GM13976 (cell line): ENCODE measurements at places on chromosomes 6 and 20.

DNA sequence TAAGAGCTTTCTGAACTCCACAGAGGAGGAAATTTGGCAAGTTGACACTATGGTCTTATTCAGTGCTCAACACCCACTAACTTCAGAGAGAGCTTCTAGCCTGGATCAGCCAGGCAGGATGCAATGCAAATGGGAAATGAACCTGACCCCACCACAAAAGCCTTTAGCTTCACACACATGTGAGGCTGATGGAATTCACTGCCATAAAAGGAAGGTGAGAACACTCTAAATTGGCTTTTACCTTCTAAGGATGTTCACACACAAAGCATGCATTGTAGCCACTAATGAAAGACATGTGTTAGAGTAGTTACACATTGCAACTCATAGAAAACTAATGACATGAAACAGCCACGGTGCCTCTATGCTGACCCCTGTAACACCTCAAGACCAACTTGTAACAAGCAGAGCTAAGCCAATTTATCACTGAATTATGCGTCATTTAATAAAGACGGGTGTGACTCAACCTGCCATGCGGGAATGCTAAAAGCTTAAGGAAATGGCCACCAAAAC, 262.1 kb downstream of the HACE1 start:
- no peak for DNase-seq

- DNase-seq, result no peak
Measured at GRCh38 chr6:56734335-56734734, 91.6 kb upstream of the DST start.

DNA sequence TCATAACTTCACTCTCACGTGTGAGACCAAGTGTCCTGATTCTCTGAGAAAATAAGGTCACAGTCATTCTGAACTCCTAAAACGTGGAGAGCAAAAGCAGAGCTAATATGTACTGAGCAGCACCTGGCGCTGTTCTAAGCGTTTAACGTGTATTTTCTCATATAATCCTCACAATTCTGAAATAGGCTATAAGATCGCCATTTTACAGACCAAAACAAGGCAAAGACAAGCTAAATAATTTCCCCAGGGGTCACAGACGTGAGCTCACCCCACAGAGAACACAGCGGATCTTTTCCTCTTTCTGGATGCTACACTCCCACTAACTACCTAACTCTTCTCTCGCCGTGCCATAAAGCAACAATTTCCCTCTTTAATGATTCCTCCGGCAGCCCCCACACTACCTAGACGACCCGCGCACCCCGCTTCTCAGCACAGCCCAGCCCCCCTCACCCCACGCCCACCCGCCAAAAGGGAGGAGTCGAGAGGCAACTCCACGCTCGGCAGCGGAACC, 636 bp downstream of the SUPT3H start:
- DNase-seq, result peak; percentile 6

GRCh38 chr6:68400396-68400795, 234.7 kb upstream of the ADGRB3 start:
- no peak for DNase-seq

DNA sequence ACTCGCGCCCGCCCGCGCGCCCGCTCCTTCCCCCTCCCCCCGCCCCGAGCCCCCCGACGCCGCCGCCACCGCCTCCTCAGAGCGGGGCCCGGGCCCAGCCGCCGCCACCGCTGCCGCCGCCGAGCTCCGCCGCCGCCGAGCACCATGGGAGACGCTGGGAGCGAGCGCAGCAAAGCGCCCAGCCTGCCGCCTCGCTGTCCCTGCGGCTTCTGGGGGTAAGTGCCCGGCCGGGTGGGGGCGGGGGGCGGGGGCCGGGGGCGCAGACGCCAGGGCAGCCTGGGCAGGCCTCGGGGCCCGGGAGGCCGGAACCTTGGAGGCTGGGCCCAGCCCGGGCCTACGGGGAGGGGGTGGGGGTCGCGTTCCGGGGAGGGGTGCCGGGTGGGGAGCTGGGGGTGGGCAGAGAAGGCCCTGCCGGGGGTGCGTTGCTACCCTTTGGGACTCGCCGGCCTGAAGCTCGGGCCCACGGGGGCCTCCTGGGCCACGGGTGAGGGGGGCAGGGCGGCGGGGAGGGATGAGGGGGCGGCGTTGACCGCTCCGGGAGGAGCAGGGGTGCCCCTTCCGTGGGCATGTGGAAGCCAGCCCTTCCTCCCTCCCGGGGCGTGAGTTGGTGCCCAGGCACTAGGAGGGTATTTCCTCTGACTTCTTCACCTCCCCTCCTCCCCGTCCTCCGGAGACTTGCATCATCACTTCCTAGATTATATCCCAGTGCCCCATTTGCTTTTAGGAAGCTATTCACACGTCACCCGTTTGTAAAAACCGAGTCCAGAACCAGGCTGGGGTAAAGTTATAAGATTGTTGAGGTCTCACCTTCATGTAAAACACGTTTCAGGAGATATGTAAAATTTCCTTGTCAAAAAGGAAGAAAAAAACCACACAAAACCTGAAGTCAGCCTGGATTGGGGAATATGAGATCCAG, 533 bp downstream of the ZFAND3 start:
- peak; percentile 38 for DNase-seq

DNA sequence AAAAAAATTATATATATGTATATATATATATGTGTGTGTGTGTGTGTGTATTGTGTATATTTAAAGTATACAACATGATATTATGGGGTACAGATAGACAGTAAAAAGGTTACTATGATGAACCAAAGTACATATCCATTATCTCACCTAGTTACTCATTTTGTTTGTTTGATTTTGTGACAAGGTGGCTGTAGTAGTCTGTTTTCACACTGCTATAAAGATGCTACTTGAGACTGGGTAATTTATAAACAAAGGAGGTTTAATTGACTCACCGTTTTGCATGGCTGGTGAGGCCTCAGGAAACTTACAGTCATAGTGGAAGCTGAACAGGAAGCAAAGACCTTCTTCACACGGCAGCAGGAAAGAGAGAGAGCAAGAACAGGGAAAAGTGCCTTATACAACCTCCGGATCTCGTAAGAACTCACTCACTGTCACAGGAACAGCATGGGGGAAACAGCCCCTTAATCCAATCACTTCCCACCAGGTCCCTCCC, 30.2 kb upstream of the DACT2 start:
- DNase-seq, result no peak

- no peak for DNase-seq
Measured at GRCh38 chr6:88933521-88933920, 29.9 kb downstream of the RNGTT start.

DNA sequence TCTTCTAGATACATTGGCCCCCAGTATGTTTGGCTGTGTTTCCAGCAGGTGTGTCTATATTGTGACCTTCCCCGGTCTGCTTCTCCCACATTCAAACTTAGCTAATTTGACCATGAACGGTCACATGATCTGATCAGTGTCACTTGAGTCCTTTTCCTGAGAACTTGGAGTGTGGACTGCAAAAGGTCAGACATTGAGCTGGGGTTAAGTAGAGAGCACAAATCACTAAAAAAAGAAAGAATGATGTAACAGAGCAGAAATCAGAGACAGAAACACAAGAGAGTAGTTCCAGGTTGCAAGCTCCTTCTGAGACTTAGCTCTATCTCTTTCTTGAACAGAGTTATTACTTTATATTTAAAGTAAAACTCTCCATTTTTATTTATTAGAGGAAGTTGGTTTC, 733.9 kb downstream of the CBLN4 start:
- no peak for DNase-seq

GRCh38 chr20:46128310-46129151, 10.4 kb downstream of the CD40 start:
- no peak for DNase-seq

GRCh38 chr20:44886828-44887227, 1.3 kb downstream of the YWHAB start:
- no peak for DNase-seq

DNA sequence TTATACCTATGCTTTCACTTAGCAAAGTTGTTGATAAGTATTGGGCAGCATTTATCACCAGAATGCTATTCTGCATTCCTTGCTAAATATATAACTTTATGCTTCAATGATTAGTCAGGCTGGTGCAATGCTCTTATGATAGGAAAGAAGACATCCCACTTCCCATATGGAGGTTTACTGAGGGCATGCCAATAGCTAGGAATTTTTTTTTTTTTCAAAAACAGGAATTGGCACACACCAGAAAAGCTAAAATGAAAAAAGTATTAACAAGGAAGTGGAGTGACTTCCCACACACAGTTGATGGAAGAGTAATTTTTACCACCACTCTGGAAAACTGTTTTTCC, 90.8 kb downstream of the FRK start:
- no peak for DNase-seq

- DNase-seq, result no peak
Measured at GRCh38 chr6:35984701-35985100, 39.7 kb downstream of the SLC26A8 start.

- DNase-seq, result no peak
Measured at GRCh38 chr6:71153755-71154325, 134.8 kb upstream of the OGFRL1 start.

GRCh38 chr6:6975459-6976111, 132.2 kb upstream of the RREB1 start:
- no peak for DNase-seq

DNA sequence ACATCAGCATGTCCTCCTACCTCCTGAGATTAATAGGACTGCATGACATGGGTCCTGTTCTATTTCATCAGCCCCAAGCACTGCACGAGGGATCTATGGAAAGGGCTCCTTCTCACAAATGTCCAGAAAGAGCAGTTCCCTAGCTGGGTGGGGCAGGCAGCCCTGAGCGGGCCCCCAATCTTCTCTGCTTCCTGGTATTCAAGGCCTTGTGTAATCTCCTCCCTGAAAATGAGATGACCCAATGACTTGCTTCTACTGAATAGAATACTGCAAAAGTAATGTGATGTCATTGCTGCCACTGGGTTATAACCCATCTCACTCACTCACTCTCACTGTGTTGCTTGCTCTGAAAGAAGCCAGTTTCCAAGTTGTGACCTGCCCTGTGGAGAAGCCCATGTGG, 126.4 kb downstream of the OPRM1 start:
- no peak for DNase-seq

DNA sequence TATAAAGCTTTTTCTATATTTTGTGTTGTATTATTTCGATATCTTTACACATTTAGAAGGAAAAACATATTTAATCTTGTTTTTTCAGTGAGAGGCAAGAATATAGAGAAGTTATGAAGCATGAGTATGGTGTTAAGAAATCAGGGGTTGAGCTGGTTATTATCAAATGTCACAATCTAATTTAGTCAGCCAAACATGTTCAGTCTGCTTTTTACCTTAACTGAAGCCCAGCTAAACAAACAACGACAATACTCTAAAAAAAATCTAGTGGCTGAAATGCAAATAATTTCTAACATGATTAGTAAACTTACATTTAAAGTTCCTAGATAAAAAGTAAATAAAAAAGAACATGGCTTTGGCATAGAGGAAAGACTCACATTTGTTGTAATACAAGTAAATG, 433.8 kb upstream of the NRSN1 start:
- DNase-seq, result no peak

DNA sequence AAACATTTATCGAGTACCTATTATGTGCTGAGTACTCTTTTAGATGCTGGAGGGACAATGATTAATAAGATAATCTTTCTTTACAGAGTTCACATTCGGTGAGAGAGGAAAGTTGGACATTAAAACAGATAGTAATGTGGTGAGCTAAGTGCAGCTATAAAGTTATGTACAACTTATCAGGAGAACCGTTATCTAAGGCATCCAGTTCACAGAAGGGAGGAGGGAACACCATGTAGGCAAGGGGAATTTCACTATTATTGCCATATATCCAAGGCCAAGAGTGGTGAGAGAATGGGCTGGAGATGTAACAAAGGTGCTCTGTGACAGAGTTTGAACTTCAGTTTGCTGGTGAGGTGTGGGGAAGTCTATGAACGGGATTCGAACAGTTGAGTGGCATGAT, 105.8 kb downstream of the CARMIL1 start:
- no peak for DNase-seq
